ENCODE measurements at places on chromosomes 16 and 17. TPM values are rescaled to one million over a fixed set of nuclear protein-coding genes. Genes with fewer than 3 reads are reported as not detected.

The SLC52A1 gene
- total RNA-seq = 0.53 TPM

The KRT20 gene
- not detected for total RNA-seq

The PYDC1 gene
- not detected for total RNA-seq

The MT1H gene
- not detected for total RNA-seq

The KRT25 gene
- total RNA-seq = not detected

The CMTM2 gene
- total RNA-seq = not detected

The CES1 gene
- 0.26 TPM for total RNA-seq

The CPPED1 gene
- 8.8 TPM for total RNA-seq

The SLFN12L gene
- under 0.01 TPM for total RNA-seq

The SPNS2 gene
- total RNA-seq = 3.9 TPM

The MRPL45 gene
- total RNA-seq = 26.5 TPM

The CHST6 gene
- total RNA-seq = 1.3 TPM

The TEKT1 gene
- not detected for total RNA-seq

The CCL1 gene
- total RNA-seq = not detected

The GLTPD2 gene
- not detected for total RNA-seq

The EVI2A gene
- not detected for total RNA-seq

The EVI2B gene
- not detected for total RNA-seq

The SP6 gene
- total RNA-seq = 2.4 TPM

The LDHD gene
- total RNA-seq = 0.53 TPM

The DNAAF8 gene
- under 0.01 TPM for total RNA-seq

The ZNF213 gene
- total RNA-seq = 10.6 TPM

The SLX1B gene
- 4.2 TPM for total RNA-seq

The KCNJ16 gene
- total RNA-seq = not detected
